ENCODE measurements at places on chromosomes 12 and 14. TPM values are rescaled to one million over a fixed set of nuclear protein-coding genes. Genes with fewer than 3 reads are reported as not detected.

DNA sequence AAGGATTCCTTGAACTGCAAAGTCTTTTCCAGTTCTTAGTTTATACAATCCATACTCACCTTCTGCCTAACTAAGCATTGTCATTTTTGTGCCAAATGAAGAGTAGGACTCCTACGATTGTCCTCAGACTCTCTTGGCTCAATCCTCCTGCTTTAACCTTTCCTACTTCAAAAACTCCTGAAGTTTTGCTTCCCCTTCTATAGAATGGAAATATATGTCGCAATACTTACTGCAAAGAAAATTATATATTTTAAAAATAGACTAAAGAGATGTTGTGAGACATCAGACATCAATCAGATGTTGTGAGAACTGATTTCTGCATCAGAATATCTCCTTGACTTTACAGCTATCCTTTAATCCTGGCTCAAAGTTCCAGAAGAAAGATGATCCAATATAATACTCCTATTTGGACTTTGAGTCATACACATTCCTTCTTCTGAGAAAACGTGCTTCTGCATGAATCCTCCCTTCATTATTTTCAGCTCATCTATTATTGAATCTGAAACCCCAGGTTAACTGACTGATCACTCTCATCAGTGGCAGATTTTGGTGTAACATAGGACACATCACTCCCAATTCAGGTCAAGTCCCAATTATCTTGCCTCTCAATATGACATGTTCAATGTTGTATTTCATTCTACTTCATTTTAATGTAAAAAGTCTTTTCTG is 48.8 kb downstream of the A2M start:
- DNase-seq, result no peak
- H3K27ac ChIP-seq, result no peak overlapping the region
- no peaks in the 10 kb centered on the region for H3K27me3 ChIP-seq
- H3K4me3 ChIP-seq, result no peak overlapping the region

ASCL1 gene
- total RNA-seq, result not detected

- no peaks in the 10 kb centered on the region for H3K27me3 ChIP-seq
- DNase-seq, result no peak
- no peak overlapping the region for H3K27ac ChIP-seq
- no peak overlapping the region for H3K4me3 ChIP-seq
These were observed 11.7 kb downstream of the PROX2 start for GRCh38 chr14:74864198-74864597.

DNA sequence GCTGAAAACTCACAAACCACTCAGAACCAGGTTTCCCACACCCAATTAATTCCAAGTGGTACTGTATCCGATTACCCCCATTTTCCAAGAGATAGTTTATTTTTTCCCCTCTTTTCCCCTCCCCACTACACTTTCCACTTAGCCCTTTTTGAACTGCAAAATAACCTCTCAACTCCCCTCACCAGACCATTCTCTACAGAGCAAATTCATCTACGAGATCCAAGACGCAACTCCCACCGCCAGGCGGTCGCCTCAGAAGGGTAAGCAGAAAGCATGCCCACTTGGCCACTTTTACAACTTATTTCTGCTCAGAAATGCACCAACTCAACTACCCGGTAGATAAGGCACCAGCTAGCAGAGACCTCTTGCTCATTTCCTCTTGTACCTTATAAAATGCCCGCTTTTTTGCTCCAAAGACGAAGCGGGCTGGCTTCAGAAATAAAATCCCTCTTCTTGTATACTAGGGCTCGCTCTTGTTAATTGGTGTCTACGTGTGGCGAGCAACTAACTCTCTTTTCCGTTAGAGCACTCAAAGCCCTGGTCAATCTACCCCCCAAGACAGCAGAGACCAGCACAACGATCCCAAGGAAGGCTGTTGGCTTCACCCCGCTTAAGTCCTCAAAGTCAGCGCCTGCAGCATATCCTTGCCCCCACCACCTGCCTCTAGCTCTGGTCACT is 910 bp upstream of the SRP54 start:
- H3K27me3 ChIP-seq, result no peaks in the 10 kb centered on the region
- no peaks in the 10 kb centered on the region for H3K36me3 ChIP-seq
- DNase-seq, result no peak

INHBC gene
- not detected for total RNA-seq

DNA sequence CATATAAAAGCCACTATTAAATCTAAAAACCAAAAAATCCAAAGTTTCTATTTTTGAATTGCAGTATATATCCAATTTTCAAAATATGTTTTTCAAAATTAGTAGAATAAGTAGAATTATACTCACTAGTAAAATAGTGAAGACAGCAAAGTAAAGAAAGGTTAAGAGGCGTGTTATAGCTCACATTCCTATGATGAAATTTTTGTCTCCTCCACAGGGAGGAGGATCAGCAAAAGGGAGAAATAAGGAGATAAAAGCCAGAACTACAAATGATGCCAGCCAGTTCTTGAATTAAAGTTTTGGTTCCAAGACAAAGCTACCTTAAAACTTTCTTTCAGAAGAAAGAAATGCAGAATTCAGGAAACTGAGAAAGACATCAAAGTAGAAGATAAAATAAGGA is 50.0 kb downstream of the C2CD5 start:
- no peak overlapping the region for H3K4me3 ChIP-seq
- H3K36me3 ChIP-seq, result peaks cover 18% of the 10 kb centered on the region
- DNase-seq, result no peak
- H3K27ac ChIP-seq, result no peak overlapping the region
- no peaks in the 10 kb centered on the region for H3K27me3 ChIP-seq

MYF6 gene
- not detected for total RNA-seq

GRCh38 chr12:78376257-78376656 is 488.3 kb upstream of the SYT1 start:
- H3K4me1 ChIP-seq, result no peaks in the 10 kb centered on the region
- H3K27ac ChIP-seq, result no peak overlapping the region
- no peak for DNase-seq
- no peaks in the 10 kb centered on the region for H3K36me3 ChIP-seq
- H3K27me3 ChIP-seq, result no peaks in the 10 kb centered on the region

- no peaks in the 10 kb centered on the region for H3K4me1 ChIP-seq
- no peak overlapping the region for H3K4me3 ChIP-seq
- no peaks in the 10 kb centered on the region for H3K36me3 ChIP-seq
- no peak overlapping the region for H3K27ac ChIP-seq
- DNase-seq, result no peak
These were observed 15.9 kb upstream of the CCER1 start for GRCh38 chr12:90970911-90971310.

GRCh38 chr12:83190631-83191390 is 504.1 kb downstream of the TMTC2 start:
- no peaks in the 10 kb centered on the region for H3K36me3 ChIP-seq
- H3K4me1 ChIP-seq, result no peaks in the 10 kb centered on the region
- H3K4me3 ChIP-seq, result no peak overlapping the region
- DNase-seq, result no peak
- no peak overlapping the region for H3K27ac ChIP-seq
- no peaks in the 10 kb centered on the region for H3K27me3 ChIP-seq

KCNH3 gene
- total RNA-seq, result 0.35 TPM

TGM1 gene
- not detected for total RNA-seq

CDCA4 gene
- 1.6 TPM for total RNA-seq
